Effector CD4-positive, alpha-beta T cell (primary cell): ENCODE measurements at places on chromosomes 7 and 10.

DNA sequence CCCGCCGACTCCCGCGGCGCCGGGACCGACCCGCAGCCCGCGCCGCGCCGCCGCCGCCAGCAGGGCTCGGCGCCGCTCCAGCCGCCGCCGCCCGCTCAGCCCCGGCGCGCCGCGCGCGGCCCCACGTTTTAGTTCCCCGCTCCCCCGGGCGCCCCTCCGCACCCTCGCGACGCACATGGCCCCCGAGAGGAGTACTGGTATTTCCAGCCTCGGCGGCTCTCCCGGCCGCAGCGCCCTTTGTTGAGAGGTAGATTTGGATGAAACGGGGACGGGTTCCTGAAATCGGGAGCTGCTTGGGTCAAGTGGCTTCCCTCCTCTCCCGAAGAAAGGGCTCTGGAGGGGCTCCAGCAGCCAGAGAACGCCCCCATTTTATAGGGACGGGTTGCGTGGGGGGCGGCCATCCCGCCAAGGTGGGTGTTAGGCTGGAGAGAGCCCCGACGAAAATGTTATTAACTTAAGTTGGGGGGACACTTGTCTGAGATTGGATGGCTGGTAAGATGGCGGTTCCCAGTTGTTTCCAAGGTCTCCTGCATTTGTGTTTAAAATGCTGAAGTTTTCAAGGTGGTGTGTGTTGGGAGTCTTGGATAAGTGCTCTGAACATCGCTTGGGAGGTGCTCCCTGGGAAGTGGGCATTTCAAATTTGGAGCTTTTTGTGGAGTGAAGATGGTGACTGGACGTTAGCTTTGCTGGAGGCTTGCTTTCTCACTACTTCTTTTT is 1.2 kb downstream of the BMI1 start:
- no peak for DNase-seq

GRCh38 chr10:114349522-114350215 is 54.6 kb downstream of the AFAP1L2 start:
- no peak for DNase-seq

DNA sequence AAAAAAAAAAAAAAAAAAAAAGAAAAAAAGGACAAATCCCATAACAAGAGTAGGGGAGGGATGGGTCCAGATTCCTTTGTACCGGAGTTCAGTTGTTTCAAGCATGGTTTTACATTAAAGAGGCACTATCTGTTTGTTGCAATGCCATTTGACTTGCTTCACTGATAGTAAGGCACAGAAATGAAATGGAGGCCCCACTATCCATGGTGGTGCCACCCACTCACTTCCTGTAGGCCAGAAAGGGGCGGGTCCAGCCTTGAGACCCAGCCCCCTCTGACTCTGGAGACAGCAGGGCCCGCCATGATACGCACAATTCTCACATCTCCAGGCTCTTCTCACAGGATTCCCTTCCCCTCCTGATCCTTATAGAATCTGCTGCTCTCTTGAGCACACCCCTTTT is 100.0 kb downstream of the CLEC2L start:
- no peak for DNase-seq

DNA sequence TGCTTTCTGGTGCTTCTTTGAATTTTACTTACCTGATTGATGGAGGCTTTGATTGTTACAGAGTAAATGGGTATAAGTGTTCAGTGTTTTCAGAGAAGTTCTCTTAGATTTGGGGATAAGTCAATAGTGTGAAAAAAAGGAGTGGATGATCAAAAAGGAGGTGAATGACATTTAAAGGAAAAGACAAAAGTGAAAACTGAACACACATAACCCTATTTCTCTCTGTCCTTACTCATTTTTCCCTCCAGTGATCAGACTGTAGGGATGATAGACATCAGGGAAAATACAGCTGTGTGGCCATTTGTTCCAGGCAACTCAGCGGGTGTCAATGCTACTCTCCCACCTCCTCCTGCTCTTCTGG is 278 bp downstream of the CPA2 start:
- DNase-seq, result no peak

- no peak for DNase-seq
These were observed 14.3 kb downstream of the GALNT17 start for GRCh38 chr7:71145906-71146901.

- no peak for DNase-seq
These were observed 1.7 kb upstream of the CCM2 start for GRCh38 chr7:44998153-44998871.

DNA sequence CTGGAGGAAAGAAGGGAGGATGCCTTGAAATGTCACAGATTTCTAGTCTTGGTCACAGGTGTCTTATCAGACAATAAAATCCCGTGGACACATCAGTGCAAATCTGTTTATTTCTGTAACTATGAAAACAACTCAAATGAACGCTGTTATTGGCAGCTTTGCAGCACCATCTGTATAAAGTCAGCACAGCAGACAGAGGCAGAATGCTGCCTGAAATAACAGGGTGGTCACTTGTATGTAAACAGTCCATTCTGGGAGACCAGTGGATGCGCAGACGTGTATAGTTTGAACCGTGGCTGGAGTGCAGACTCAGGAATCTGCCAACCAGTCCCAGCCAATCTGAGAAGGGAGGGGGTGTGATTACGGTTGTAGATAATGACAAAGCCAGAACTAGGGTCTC is 54.8 kb downstream of the SEC23IP start:
- DNase-seq, result no peak

DNA sequence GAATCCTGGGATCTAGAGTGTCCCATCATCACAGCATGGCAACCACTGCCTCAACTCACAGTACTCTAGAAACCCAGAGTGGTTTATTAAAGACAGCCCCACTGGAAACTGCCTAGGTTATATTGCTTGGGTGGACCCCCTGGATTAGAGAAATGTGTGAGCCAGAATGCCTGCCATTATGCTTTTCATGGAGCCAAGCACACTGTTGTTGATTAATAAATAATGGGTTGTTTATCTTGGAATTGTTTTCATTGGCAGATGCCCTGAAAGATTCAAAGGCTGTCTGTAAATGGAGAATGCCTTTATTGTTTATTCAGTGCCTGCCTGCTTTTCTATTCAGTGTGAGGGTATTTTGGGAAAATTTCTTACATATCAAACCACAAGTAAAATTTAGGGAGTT is 52.1 kb downstream of the GNAI1 start:
- DNase-seq, result no peak

DNA sequence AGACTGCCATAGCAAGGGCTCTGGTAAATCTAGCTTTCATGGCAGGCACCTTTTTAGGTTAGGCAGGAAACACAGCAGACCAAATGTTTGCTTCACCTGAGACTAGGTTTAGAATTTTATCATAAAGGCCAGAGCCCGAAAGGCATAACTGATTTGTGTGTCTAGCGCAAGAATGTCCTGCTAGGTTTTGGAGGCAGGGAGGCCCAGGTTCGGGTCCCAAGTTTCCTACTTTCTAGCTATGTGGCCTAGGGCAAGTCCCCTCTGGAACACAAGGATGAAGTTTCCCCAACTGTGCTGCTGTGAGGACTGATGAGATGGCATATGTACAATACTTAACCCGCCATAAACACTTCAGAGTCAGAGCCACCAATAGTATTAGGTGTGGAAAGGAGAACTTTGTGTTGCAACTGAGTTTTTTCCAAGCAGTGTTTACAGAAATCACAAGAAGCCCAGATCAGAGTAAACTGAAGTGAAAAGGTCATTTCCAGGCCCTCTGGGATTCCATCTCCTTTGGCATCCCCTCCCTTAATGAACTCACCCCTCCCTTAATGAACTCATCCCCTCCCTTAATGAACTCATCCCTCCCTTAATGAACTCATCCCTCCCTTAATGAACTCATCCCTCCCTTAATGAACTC is 244.9 kb downstream of the SKAP2 start:
- DNase-seq, result no peak

- DNase-seq, result no peak
These were observed 4.3 kb upstream of the LOXL4 start for GRCh38 chr10:98272245-98272644.

DNA sequence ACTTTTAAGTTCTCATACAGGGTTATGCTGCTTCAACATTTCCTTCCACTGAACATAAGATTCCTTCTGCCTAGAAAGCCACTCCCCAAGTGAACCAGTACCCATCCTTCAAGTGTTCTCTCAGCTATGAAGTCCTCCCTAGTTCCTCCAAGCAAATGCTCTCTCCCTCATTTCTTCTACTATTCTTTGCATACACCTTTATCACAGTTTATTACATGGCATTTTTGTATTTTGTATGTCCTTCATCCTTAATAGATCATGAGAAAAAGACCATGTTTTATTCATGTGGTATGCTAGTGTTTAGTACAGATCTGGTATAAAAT is 1.9 kb downstream of the SYPL1 start:
- DNase-seq, result no peak

GRCh38 chr7:2971914-2972834 is 71.5 kb downstream of the CARD11 start:
- no peak for DNase-seq

DNA sequence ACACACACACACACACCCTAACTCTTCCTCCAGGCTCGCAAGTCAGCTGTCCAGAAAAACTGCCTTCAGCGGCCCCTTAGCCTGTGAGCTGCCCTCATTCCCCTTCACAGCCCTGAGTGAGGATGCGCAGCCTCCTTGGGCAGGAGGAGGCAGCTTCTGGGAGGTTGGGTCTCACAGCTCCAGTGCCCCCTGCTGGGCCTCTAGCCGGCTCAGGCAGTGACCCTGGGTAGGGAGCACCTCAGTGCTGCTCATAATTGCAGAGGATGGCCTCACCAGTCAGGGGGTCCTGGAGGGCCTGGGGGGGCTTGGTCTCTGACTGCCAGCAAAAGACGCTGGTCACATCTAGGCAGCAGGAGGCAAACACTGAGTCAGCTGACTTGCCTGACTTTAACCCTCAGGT is 43.7 kb downstream of the ZNF273 start:
- DNase-seq, result no peak

DNA sequence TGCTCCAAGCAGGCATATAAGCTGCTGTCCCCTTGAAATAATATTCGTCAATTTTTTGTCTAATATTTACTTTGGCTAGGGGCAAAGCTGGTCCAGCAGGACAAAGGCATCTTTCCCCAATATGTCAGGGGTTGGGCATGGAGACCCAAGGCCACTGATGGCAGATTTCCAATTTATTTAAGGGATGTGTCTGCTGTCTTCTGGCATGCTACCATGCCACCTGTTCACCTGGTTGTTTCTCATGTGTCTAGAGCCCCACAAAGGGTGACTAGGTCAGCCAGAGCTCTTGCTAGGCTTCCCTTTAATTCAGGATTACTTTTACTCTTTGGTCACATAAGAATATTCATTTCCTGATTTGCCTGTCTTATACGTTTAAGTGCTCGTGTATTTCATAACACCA is 22.1 kb upstream of the SYPL1 start:
- DNase-seq, result no peak

DNA sequence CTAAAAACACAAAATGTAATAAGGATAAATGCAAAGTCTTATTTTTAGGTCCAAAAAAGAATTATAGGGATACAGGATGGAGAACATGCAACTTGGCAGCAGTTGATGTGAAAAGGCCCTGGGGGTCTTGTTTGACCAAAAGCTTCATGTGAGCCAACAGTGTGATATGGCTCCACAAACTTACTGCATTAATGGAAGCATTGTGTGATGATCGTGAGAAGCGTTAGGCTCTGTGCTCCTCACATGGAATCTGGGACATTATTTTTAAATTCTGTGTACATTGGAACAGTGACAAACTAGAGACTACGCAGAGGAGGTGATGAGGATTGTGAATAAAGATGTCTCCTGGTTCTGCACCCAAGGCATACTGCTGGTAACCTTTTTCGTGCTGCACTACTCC is 39.1 kb upstream of the CALD1 start:
- DNase-seq, result no peak

GRCh38 chr7:48183965-48184364 is 12.7 kb downstream of the ABCA13 start:
- DNase-seq, result no peak

- DNase-seq, result no peak
These were observed 130.5 kb downstream of the KLF6 start for GRCh38 chr10:3654496-3654895.

DNA sequence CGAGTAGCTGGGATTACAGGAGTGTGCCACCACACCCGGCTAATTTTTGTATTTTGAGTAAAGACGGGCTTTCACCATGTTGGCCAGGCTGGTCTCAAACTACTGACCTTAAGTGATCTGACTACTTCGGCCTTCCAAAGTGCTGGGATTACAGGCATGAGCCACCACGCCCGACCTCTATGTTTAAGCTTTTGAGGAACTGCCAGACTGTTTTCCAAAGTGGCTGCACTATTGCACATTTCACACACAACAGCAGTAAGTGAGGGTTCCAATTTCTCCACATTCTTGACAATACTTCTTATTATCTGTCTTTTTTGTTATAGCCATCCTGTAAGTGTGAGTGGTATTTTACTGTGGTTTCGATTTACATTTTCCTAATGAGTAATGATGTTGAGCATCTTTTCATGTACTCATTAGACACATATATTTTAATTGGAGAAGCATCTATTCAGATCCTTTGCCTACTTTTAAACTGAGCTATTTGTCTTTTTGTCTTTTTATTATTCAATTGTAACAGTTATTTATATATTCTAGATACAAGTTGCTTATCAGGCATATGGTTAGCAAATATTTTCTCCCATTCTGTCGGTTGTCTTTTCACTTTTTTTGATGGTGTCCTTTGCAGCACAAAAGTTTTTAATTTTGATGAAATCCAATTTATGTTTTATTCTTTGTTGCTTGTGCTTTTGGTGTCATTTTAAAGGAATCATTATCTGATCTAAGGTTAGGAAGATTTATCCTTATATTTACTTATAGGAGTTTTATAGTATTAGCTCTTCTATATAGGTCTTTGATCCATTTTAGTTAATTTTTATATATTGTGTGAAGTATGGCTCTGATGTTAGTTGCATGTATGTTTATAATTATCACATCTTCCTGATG is 12.8 kb upstream of the IRF5 start:
- DNase-seq, result no peak

DNA sequence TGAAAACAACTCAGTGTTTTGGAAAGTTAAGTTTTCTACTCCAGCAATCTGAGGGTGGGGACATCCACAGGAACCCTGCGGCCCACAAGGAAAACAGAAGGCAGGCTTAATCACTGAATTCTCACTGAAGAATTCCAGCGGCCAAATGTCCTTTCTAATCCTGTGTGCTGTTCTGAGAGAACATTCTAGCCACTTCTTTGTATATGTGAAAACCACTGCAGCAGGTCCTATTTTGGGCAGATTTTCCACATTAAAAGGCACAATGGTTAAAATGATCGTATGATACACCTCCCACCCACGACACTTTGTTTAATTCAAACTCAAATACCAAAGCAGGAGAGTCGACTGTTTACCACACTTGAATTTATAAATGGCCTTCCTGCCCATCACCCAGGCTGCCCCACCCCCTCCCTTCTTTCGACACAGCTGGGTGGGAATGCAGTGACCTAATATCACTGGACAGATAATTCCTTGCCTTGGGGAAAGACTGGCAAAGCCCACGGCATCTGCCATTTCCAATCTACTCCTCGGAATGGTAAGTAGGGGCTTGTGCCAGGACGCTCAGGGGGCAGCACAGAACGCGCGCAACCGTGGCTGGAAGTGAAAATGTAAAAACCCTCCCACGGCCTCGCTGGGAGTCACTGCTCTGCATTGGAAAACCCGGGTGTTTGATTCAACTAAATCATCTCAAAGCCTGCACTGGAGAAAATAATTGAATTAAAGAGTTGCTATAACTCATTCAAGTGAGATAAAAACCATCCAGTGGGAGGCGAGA is 67.0 kb downstream of the CTBP2 start:
- no peak for DNase-seq
